Left hindlimb (tissue), 1 donor: ENCODE measurements at places on chromosomes 6 and 20.

GRCh38 chr6:24454452-24454851 is 34.9 kb downstream of the GPLD1 start:
- DNase-seq = no peak

- DNase-seq = no peak
Measured at GRCh38 chr6:168198302-168199180, 119.5 kb upstream of the FRMD1 start.

- DNase-seq = no peak
Measured at GRCh38 chr6:15227827-15228318, 18.0 kb upstream of the JARID2 start.

DNA sequence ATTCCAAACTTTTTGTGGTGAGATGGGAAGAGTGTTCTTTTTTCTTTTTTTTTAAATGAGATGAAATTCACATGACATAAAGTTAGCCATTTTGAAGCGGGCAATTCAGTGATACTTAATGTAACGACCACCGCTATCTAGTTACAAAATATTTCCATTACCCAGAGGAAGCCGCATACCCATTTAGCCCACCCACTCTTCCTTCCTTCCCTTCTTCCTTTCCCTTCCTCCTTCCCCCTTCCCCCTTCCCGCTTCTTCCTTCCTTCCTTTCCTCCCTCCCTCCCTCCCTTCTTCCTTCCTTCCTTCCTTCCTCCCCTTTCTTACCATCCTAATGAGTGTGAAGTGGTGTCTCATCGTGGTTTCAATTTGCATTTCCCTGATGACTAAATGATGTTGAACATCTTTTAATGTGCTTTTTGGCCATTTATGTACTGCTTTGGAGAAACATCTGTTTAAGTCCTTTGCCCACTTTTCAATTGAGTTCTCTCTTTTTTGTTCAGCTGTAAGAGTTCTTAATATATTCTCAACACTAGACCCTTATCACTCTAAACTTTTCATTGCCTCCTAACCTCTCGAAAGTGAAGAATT is 371.1 kb downstream of the FARS2 start:
- no peak for DNase-seq

- DNase-seq = no peak
Measured at GRCh38 chr20:53575481-53576194, 18.0 kb downstream of the ZNF217 start.
